ENCODE measurements at places on chromosomes 5 and 9.

DNA sequence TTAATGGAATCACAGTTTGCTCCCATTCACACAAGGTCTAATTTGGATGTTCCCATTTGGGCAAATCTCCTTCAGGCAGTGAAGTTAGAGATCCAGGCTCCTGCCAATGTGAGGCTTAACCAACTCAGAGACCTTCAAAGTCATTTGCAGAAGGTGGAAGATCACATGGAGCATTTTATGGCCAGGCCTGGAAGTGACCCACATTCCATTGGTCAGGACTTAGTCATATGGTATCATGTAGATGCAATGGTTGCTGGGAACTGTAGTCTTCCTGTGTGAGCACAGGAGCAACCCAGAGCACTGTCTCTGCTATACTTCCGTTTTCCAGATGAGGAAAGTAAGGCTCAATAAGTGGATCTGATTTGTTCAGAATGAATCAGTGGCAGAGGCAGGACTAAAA, 292.7 kb upstream of the SMARCA2 start:
- DNase-seq = no peak

DNA sequence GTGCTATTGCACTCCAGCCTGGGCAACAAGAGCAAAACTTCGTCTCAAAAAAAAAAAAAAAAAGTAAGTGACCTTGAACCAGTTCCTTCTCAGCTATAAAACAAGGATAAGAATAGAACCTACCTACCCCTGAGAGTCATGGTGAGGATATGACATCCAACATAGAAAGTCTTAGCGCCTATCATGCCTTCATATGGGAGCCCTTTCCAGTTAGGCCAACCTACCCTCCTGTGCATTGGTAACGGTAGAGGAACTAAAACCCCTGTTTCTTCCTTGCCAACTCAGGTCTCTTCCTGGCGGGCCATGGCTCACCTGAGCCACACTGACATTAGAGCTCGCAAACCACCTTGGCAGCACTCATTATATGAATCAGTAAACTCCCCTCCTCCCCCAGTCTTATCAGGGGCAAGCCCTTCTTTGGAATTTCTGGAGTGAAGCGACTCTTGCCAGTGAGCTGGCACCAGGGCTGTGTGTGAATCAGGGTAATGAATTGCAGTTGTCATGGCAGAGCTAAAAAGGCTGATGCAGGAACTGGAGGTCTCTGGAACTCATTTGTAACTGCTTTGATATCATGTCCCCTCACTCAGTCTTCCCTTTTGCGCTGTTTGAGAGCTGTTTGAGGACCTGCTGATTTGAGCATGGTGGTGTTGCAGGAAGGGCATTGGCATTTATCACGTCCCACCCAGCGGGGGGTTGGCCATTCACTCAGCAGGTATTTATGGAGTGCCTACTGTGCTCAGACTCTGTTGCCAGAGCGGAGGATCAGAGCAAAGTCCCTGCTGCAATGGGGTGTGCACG, 10.3 kb downstream of the WWC1 start:
- DNase-seq = no peak

- no peak for DNase-seq
Measured at GRCh38 chr5:30930736-30931135, 262.8 kb upstream of the CDH6 start.

GRCh38 chr5:134659456-134659855, 10.9 kb downstream of the SEC24A start:
- no peak for DNase-seq

DNA sequence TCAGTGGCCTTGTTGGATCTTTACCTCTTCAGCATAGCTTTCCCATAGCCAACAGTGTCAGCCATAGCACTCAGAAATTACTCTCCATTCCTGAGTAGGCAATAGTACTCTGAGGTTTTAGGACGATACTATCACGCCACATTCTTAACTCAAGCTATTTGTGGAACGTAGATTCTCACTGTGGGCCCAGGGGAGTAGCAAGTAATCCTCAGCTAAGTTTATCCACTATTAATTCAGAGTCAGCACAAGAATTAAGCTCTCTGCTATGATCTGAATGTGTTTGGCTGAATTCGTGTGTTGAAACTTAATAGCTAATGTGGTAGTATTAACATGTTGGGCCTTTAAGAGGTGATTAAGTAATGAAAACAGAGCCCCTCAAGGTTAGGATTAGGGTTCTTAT, 858.8 kb upstream of the NUDT12 start:
- DNase-seq = no peak

DNA sequence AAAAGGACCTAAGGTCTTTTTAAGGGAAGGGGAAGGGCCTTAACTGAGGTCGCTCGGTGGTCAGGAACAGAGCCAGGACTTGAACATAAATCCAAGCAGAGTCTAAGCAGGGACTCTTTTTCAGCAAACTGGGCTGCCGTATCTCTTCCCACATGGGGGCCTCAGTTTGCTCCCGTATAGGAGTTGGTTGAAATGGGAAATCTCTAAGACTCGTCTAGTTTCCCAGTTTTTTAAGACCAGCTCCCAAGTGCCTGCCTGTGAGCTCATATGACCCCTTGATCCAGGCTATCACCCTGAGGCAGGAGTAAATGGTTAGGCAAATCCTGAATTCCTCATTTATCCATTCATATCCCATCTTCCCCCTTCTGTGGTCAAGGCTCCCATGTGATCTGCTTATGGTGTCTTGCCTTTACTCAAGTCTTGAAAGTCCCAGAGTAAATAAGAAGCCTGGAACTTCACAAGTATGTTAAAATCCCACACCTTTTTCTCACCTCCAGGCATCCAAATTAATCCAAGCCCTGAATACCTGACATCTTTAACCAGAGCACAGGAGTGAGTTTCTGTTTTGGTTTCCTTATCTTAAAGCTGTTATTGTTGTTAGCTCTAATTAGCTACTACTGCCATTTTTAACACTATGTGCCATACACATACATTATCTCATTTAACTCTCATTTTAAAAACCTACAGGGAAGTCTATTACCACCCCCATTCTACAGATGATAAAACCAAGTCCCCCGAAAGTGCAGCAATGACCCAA, 3.0 kb downstream of the ARSI start:
- no peak for DNase-seq

DNA sequence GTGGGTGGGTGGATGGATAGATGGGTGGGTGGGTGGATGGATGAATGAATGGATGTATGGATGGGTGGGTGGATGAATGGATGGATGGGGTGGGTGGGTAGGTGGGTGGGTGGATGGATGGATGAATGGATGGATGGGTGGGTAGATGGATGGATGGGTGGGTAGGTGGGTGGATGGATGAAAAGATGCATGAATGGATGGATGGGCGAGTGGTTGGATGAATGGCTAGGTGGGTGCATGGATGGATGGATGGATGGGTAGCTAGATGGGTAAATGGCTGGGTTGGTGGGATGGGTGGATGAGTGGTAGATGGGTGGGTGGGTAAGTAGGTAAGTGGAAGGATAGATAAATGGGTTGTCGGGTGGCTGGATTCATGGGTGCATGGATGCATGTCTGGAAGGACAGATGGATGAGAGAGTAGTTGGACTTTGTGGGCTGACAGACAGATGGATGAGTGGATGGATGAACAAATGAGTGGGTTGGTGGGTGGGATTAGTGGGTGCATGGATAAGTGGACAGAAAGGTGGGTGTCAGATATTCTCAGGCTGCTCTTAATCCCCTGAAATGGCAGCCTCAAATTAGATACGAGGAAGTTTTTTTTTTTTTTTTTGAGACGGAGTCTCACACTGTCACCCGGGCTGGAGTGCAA, 100.8 kb upstream of the SARDH start:
- no peak for DNase-seq

DNA sequence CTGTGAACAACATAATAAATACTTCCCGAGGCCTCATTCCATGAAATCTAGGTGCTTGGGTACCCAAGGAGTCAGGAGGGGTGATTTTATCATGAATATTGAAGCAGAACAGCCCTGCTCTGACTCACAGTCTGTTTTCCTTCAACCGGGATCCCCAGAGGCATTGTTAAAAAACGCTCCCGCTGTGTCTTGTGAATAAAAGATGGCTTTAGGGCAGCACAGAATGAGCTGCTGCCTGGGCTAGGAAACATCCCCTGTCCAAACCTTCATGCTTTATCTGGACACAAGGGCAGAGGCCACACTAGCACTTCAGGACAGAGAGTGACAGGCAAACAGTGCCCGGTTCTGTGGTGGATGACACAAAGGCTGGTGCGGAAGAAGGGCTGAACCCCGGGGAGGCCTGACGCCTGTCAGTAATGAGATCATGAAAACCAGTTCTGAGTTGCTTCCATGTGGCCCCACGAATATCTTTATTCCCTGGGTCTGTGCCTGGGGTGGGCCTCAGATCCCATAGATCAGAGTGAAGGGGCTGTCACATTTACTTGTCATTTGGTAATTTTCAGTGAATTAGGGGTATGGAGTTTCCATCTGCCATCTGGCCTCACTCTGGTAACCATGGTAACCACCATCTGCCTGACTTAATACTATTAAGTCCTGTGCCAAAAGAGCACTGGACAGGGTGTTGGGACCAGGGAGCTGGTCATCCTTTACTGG, 2.6 kb downstream of the IGFBPL1 start:
- no peak for DNase-seq

GRCh38 chr9:91770229-91770628, 179.8 kb downstream of the ROR2 start:
- DNase-seq = no peak

GRCh38 chr9:89951675-89952074, 346.9 kb downstream of the GADD45G start:
- DNase-seq = no peak

DNA sequence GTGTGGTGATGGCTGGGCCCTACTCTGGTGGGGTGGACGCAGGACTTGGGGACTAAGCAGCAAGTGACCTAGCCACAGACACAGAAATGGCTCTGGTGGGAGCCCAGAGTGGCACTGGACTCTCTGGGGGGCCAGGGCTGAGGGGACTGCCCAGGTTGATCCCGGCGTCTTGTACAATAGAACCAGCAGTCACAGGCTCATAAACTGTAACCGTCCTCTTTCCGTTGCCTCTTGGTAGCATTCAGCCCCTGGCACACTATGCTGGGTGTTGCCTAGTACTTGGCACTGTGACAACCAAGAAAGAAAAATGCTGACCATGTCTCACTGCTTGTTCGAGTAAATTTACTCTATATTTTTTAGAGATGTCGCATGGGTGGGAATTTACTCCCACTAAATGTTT, 80.5 kb downstream of the DAB2IP start:
- no peak for DNase-seq

GRCh38 chr5:117266280-117266679, 691.7 kb upstream of the SEMA6A start:
- no peak for DNase-seq

Data from pons (tissue), 1 donor.